Aorta (tissue), 5 donors: ENCODE measurements at places on chromosomes 7 and 10.
A peak's percentile ranks its signal among the peaks of the same experiment; 100 is the strongest.

GRCh38 chr7:150631866-150632864 is at the start of gene GIMAP6:
GIMAP6 (minus strand) TSS chr7:150632385; CDS start chr7:150630142, 2,243 bp downstream.
- DNase-seq = peak; percentile 55

- DNase-seq = no peak
Measured at GRCh38 chr10:78861529-78862327, 207.0 kb upstream of the ZMIZ1 start.

- no peak for DNase-seq
Measured at GRCh38 chr10:57818522-57818921, 449.2 kb downstream of the IPMK start.

- DNase-seq = no peak
Measured at GRCh38 chr10:104069613-104070012, 16.1 kb downstream of the COL17A1 start.

- DNase-seq = peak; percentile 63
Measured at GRCh38 chr10:125061557-125062226, 98.7 kb downstream of the CTBP2 start.

- DNase-seq = no peak
Measured at GRCh38 chr7:16708511-16708910, 45.0 kb upstream of the TSPAN13 start.

- no peak for DNase-seq
Measured at GRCh38 chr10:83764666-83765065, 374.6 kb upstream of the GHITM start.

- DNase-seq = no peak
Measured at GRCh38 chr10:6018422-6018821, 41.1 kb upstream of the IL15RA start.

DNA sequence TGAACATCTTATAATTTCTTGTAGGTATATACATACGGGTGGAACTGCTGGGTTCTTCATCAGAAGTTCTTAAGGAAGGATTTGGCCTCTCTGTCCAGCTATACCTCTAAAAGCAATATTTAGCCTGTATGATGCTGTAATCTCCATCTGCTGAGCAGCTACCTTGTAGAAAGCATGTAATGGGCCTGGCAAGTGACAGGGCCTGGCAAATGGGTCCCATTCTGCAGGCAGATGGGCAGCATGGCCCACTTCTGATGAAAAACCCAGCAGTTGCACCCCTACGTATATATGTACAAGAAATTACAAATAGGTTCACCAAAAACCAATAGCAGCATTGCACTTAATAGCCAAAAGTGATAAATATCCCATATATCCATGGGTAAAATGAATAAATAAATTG is 9.0 kb downstream of the PLPP4 start:
- DNase-seq = no peak

- DNase-seq = no peak
Measured at GRCh38 chr10:78696791-78697395, 371.9 kb upstream of the ZMIZ1 start.

- DNase-seq = no peak
Measured at GRCh38 chr10:30974773-30975415, 56.8 kb downstream of the ZNF438 start.

- DNase-seq = no peak
Measured at GRCh38 chr7:16135658-16136057, 285.7 kb downstream of the CRPPA start.

DNA sequence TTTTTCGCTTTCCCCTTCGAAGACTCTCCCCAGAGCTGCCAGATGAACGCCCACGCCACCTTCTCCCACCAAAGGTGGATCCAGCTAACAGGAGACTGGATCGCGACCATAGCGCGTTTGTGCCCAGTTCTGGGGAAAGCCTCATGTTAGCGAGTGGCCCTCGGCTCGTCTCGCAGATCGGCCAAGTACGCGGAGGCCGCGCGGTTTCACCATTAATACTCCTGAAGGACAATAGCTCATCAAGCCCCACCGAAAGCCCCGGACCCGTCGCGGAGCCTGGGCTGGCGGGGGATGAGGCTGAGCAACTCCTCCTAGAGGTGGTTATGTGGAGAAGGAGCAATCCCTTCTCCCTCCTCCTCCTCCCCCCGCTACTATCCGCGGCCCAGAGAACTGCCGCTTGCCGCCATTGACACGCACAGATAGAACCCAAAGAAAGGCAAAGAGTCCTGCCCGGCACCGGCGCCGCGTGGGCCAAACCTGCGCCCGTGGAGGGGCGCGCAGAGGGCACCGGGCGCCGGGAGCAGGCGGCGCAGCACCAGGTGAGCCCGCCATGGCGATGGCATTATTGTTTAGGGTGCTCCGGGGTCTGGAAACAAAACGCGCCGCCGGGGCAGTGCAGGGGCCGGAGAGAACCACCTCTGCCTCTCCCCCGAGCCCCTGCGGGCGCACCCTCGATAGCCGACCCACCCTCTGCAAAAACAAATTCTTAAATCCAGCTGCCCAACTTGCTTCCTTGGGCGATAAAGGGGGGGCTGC is at the start of gene MACROH2A2:
MACROH2A2 (plus strand) TSS at position 385 of the 756 bp plus-strand sequence. CDS start 22,813 bp downstream, outside the sequence.
- peak; percentile 81 for DNase-seq

DNA sequence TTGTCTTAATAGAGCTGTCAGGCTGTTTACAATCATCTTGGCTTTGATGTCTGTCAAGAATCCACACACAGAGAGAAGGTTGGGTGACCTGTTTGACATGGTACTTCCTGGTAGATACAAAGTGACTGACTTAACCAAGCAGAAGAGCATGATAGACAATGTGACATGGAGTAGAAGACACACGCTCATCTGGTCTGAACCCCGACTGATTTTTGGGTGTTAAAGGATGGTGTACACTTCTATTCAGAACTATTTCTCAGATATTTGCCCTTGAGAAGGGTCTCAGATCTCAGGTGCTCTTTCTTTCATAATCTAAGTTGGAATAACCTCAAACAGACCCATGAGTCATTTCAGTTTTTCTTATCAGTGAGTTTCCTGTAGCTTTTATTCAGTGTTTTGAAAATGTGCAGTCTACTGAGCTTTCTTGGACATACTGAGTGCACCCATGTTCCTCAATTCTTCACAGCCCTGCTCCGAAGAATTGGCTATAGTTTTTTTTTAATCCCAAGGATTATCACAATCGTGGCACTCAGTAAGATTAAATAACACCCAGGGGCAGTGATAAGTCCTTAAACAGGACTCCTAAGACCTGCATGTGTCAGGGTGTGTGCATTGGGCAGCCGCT is 46.4 kb upstream of the NXPH1 start:
- no peak for DNase-seq

GRCh38 chr7:29319719-29320521 is 125.3 kb downstream of the CHN2 start:
- peak; percentile 59 for DNase-seq

- DNase-seq = no peak
Measured at GRCh38 chr7:138987686-138988085, 6.5 kb upstream of the KIAA1549 start.

DNA sequence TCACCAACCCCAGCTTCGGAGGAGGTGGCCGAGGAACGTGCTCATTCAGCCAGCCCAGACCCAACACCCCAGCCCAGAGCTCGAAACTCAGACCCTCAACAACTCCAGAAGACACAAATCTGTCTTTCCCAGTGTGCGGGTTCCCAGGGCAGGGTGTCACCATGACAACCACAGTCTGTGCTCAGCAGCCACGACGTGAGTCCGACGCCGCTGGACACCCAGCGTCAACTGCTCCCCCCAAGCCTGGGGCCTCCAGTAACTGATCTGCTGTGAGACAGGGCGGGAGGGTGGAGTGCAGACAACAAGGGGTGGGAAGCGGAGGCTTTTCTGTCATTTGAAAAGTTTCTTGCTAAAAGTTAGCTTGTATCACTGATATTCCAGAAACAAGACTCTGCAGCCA is 167.2 kb downstream of the MAD1L1 start:
- no peak for DNase-seq

- no peak for DNase-seq
Measured at GRCh38 chr10:124182088-124182541, 88.7 kb upstream of the CHST15 start.
